ENCODE measurements at places on chromosomes 7 and 10.
A peak's percentile ranks its signal among the peaks of the same experiment; 100 is the strongest.

DNA sequence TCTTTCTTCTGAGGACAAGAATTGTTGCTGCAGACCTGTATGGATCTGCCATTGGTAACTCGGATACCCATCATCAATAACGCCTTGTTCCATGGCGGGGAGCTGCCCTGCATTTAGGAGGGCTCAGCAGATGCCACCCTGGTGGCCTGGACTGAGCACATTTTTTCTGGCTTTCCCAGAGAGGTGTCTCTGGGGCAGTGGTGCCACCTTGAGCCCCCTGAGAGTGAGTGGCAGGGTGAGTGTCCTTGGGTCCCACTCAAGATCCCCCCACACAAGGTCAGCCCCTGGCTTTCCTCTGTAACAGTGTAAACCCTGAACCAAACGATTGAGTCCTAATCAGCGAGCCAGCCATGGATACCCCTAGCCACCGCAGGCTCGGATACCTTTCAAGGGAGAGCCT, 258.6 kb downstream of the GLRX3 start:
- DNase-seq: no peak

- no peak for DNase-seq
Observed at GRCh38 chr7:7978860-7979259, 10.3 kb downstream of the GLCCI1 start.

- no peak for DNase-seq
Observed at GRCh38 chr10:132145002-132145401, 41.7 kb upstream of the DPYSL4 start.

- peak; percentile 86 for DNase-seq
Observed at GRCh38 chr7:130649004-130649790, 19.4 kb downstream of the COPG2 start.

GRCh38 chr7:45106-46090, 147.0 kb upstream of the FAM20C start:
- DNase-seq: no peak

- DNase-seq: no peak
Observed at GRCh38 chr7:69919426-69920111, 321.3 kb downstream of the AUTS2 start.

DNA sequence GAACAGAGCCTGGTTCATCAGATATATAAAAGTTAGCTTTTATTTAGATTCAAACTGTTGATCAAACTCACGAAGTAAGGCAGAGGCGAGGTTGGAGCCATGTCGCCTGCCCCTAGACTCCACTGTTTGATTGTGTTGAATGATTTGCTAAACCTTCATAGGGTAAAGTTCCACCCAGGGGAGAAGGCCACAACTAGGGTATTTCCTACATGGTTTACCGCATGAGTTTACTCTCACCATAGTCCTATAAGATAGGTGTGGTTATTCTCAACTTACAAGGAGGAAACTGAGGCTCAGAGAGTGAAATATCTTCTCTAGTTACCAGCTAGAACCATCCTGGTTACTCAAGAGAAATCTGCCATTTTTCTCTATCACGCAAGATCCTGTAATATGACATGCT, 31.8 kb downstream of the ARHGAP22 start:
- no peak for DNase-seq

GRCh38 chr7:44368455-44368854, 43.1 kb upstream of the CAMK2B start:
- DNase-seq: no peak

- peak; percentile 37 for DNase-seq
Observed at GRCh38 chr7:149199234-149199995, 4.1 kb downstream of the ZNF282 start.

DNA sequence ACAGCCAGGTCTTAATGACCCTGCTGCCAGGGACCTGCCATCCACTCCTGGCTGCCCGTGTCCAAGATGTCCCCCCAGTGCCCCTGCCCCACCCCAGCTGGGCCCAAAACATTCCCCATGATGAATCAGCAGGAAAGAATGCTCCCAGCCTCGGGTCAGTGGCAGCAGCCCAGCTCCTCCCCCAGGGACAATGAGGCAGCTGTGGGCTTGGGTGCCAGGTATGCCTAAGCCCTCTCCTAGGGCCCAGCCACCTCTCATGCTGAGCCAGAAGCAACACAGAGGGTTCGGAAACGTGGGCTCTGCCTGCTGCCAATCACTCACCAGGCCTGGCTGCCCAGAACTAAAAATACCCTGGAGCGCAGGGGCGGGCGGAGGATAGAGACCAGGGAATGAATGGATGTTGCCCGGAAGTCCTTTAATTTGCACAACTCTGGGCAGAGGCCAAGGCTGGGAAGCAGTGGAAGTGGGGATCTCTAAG, 1.5 kb upstream of the LOXL4 start:
- DNase-seq: peak; percentile 73

DNA sequence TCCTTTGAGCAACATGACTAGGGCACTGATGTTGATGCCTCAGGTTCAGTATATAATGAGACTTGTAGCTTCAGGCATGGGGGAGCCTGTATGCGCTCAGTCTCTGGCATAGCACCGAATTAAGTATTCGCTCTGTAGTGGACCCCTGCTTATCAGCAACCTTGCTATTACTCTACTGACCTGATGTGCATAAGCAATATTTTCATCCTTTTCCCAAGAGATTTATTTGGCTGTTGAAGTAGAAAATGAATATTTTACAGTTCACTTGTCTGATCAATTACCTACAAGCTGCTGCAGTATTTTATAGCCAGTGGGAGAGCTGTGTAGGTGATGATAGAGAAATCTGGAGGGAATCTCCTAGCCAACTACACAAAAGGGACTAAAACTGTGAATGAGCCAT, 781.6 kb upstream of the PHF14 start:
- DNase-seq: no peak

- no peak for DNase-seq
Observed at GRCh38 chr10:78231939-78232338, 198.3 kb downstream of the RPS24 start.

- DNase-seq: no peak
Observed at GRCh38 chr7:47191876-47192291, 390.0 kb downstream of the TNS3 start.

- no peak for DNase-seq
Observed at GRCh38 chr7:37643876-37644275, 39.7 kb upstream of the GPR141 start.

DNA sequence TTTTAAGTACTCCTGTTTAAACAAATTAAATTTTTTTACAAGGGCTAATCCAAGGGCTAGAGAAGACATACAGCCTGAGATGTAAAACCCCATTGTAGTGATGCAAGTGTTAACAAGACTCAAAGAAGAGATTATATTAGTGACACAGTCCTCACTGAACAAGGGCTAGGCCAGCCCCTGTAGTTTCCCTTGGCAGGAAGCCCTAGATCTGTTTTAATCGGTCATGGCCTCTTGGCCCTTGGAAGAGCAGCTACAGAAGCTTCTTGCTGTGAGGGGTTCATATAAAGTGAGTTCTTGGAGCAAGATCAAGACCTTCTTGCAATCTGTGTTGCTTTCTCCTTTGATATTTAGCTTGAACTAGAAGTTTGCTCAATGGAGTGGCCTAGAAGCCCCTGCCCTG, 1339.4 kb downstream of the XPNPEP1 start:
- no peak for DNase-seq

DNA sequence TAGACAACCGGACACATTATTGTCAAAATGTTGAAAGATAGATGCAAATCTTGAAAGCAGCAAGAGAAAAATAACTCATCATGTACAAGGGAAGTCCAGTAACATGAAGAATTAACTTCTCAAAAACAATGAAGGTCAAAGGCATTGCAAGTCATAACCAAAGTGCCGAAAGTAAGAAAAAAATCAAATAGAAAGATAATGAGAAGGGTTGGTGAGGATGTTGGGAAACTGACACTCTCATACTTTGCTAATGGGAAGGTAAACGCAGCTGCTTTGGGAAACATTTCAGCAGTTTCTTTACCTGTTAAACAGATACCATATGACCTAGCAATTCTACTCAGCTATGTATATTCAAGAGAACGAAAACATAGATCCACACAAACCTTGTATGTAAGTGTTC, 303.0 kb downstream of the ARL4A start:
- DNase-seq: no peak

DNA sequence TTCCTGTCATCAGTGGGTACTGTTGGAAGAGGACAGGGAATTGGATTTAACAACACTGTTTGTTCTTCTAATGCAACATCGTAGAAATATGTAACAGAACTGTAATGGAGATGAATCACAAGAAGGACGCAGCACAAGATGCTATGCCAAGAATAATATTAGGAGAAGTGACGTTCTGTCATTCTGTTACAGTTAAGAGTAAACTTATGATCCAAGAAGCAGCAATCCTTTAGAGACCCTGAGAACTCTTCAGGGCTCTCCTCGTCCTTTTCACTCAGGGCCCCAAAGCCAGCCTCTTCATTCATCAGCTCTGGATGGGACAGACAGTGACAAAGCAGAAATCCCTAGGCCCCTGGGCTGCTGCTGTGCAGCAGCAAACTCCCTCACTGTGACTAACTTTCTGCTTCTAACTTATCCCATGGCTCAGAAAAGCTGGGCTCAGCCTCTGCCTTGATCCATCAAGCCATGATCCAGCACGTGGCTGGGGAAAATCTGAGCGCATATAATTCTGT, 8.7 kb upstream of the IL6 start:
- DNase-seq: peak; percentile 97

GRCh38 chr10:11197266-11197712, 179.6 kb downstream of the CELF2 start:
- no peak for DNase-seq

DNA sequence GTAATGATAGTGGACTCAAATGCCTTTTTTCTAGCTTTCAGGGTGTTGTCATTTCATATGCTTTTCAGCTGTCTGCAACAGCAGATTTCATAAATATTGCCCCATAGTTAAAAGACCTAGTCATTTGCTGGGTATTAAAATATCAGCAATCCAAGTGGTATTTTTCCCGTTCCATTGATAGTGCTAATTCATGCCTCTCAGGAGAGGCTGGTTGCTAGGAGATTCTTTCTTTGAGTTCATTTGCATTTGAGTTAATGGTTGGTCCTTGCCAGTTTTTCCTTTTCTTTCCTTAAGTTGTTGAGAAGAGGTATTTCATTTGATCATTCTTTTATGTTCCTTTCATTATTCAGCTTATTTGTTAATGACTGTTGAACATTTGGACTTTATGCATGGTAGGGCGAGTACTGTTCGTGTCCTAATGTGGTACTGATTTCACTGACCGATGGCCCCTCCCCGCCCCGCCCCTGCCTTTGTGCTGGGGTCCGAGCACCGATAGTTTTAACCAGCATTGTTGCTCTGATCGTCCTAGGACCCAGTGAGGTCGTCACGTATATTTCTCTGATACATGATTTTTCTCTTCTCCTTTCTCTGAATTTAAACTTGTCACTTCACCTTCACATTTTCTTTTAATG, 128.6 kb downstream of the CCNY start:
- peak; percentile 60 for DNase-seq

DNA sequence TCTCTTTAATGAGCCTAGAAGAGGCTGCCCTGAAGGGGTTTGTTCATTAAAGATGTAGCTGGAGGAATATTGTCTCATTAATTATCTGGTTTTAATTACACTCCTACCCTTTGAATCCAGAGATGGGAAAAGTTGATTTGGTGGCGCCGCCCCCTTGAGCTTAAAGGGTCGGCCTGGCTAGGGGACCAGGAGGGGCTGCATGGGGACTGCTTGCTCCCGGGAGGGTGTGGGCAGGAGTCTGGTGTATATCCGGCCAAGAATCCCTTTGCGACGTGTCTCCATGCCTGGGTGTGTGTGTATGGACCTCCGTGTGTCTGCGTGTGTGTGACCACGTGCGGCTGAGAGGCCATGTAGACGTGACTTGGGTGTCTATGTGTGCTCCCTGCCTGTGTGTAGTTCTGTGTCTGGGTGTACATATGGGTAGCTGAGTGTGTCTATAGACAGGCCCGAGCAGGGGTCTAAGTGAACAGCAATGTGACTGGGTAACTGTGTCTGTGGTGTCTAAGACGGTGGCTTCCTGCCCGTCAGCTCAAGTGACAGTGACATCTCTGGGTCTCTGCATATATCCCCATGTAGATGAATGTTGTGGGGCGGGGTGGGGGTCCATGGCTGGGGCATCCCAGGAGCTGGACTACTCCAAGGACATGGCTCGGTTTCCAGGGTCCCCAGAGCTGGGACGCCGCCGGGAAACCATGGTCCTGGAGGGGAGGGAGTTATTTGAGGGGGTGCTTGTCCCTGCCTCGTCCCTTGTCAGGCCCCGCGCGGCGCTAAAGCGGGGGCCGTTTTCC, 10.7 kb downstream of the LBX1 start:
- no peak for DNase-seq

DNA sequence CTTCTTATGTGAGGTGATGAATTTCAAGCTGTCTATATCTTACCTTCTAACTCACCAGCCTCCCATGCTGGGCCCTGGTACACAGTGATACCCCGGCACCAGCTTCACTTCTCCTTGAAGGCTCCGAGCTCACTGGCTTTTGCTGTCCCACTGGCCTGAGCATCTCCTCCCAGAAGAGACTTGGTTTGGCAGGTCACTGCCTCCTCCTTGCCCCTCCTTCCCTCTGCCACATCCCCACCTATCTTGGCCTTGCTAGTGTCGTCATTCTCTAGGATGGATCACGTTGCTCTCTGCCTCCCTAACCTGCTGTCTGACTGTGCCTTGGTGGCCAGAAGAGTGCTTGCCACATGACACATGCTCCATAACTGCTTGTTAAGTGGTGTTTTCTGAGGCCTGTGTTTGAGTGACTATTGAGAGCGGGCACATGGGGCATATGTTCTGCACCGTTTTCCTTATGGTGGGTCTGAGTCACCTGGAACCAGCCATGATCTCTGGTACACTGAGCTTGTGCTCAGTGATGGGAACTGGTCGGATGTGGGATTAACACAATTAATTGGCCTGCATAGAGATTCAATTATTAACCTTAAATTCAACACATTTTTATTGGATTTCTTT, 86.5 kb downstream of the TMEM178B start:
- no peak for DNase-seq

DNA sequence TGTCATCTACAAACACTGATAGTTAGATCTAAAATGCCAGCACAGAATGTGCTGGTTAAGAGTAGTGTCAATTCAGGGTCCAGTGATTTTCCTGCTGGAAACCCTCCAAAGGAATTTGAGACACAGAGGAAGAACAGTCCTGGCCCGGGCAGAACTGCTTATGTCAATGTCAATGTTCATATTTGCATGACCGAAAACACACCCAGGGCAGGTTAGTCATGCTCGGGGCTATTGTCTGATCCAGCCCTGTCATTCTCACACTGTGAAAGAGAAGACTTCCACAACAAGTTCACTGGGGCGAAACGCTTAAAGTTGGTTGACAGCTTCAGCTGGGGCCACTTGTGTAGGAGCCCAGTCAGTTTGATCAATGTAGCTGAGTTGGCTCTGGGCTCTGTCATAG, 139.3 kb downstream of the C1GALT1 start:
- no peak for DNase-seq

DNA sequence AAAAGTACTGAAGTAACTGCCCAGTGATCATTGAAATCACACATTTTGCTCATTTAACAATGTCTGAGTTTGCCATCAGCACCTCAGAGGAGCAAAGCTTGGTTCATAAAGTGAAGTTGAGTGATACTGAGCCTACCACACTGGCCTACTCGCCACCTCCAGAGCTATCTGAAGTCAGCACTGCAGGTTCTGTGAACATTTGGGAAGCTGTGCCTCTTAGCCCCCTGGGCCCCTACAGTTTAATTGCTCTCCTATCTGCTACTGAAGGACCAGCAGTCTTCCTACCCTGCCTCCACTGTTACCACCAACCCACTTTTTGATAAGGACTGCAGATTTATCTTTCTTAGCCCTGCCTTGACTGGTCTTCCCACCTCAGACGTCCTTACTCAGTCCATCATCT, 2.0 kb upstream of the SEMA4G start:
- DNase-seq: no peak

- DNase-seq: peak; percentile 91
Observed at GRCh38 chr7:73560109-73560835, 2.8 kb upstream of the BCL7B start.
